ENCODE measurements at places on chromosomes 6 and 20. TPM values are rescaled to one million over a fixed set of nuclear protein-coding genes. Genes with fewer than 3 reads are reported as not detected.

Gene TGM2
- total RNA-seq: 33.4 TPM

Gene ENPP5
- total RNA-seq: 2.5 TPM

DNA sequence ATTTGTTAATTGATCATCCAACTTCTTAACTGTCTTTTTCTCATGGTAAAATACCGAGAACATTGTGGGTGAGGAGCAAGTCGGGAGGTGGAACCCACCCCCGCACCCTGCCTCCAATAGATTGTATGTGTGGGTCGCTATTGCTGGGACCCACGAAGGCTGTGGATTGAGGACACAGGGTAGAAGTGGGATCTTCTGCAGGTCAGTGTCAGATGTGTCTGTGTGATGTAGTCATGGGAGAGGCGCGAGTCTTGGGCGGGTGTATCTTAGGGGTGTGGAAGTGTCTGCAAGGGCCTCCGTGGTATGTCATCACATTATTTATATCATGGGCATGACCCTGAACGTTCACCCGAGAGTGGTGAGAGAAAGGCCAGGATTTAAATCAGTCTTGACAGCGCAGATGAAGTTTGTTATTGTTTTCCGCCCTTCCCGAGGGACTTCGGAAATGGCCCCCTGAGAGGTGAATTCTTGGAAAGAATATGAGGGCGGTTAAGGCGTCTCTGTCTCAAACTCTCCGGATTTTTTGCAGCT, 472 bp upstream of the PAQR8 start:
- no peak for DNase-seq

- DNase-seq: no peak
Measured at GRCh38 chr6:35943390-35943789, 22.5 kb upstream of the SRPK1 start.

DNA sequence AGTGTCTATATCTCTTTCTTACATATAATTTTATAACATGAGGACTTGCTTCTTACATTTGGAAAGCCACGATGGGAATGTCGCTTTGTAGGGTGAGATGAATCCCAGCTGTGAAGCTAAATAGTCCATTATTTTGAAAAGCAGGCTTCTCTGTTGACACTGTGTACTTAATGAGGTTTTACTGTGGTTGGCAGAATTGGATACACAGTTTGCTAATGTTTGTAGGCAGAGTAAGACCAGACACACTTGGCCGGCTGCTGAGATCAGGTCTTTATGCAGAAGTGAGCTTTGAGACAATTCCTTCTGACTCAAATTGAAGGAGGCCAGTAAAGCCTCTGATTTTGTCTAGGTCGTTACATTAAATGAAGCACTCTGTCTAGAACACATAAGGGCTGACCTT, 93.0 kb downstream of the NDUFAF5 start:
- no peak for DNase-seq

DNA sequence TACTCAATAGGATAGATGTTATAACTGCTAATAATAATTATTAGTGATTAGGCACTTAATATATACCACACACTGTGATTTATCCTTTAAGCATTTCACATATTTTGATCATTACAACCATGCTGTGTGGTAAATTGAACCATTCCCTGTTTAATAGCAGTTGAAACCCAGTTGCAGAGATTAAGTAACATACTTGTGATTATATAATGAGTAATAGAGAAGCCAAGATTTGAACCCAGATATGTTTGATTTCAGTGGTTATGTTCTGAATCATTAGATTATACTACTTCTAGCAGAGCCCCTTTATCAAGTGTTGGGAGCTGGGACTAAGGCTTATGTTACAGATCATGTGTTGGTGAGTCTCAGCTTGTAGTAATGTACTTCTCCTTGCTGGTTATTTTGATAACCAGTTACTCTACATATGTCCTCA, 44.1 kb downstream of the STK4 start:
- DNase-seq: peak; percentile 9

Gene BTN1A1
- not detected for total RNA-seq

- DNase-seq: no peak
Measured at GRCh38 chr20:47479506-47479905, 22.2 kb upstream of the NCOA3 start.

GRCh38 chr6:44400572-44400971, 13.1 kb downstream of the CDC5L start:
- DNase-seq: no peak

Gene DNAJC5
- total RNA-seq: 40.1 TPM

- DNase-seq: no peak
Measured at GRCh38 chr6:16393326-16393725, 154.9 kb downstream of the GMPR start.

Gene LRRN4
- total RNA-seq: 0.15 TPM

Gene GFOD1
- total RNA-seq: 4.5 TPM

Gene HLA-DRB5
- total RNA-seq: not detected

DNA sequence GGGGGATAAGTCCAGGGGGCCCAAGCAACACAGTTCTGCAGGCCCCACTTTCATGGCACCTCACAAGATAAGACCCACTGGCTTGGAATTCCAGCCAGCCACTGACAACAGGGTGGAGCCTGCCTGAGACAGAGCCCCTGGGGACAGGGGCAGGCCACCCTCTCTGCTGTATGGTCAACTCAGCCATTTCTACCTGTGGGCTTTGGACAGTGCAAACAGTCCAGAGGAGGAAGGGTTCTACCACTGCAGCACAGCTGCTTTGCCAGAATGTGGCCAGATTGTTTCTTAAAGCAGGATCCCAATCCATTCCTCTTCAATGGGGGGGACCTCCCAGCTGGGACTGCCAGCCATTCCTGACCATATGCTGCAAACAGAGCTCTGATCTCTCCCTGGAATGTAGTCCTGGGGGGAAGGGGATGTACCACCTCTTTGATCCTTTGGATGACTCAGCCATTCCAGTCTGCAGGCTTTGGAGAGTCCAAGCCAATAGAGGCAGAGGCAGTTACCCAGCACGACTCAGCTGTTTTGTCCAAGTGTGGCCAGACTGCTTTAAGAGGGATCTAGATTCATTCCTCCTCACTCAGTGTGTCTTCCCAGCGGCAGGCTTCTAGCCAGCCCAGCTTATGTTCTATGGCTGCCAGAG, 842.2 kb downstream of the EPHA7 start:
- peak; percentile 23 for DNase-seq

Gene GABRR1
- total RNA-seq: not detected

- no peak for DNase-seq
Measured at GRCh38 chr6:33628401-33628964, 7.4 kb downstream of the ITPR3 start.

GRCh38 chr6:159404296-159404695, 235.1 kb downstream of the FNDC1 start:
- DNase-seq: no peak

GRCh38 chr20:53865901-53866793, 204.2 kb downstream of the BCAS1 start:
- peak; percentile 56 for DNase-seq

Gene COL9A3
- total RNA-seq: 6.1 TPM

GRCh38 chr6:126723541-126724170, 383.7 kb downstream of the CENPW start:
- DNase-seq: no peak

DNA sequence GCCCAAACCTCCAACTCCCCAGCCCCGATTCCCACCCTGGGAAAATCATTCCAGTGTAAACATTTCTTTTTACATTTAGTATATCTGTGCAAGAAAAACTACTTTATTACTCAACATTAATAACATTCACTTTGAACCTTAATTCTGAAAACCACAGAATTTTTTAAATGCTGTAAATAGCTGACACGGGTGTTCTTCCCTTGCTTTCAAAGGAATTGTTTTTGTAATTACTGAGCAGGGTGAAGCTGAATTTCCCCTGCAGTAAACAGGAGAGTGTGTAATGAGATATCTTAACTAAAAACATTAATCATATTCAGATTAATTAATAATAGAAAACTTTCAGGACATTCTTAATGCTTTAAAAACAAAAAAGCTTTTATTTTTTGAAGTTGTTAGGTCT, 99.3 kb upstream of the CITED2 start:
- DNase-seq: no peak

DNA sequence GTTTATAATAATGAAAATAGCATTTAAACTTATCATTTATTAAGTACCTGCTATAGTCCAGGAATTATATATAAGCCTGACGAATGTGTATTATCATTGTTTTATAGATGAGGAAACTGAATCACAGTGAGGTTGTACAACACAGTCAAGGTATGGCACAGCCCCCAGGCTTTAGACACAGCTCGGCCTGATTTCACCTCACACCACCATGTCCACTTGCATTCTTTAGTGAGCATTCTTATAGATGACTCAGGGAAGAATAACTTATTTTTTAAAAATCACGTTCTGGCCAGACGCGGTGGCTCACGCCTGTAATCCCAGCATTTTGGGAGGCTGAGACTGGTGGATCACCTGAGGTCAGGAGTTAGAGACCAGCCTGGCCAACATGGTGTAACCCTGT, 289.0 kb downstream of the SYNE1 start:
- no peak for DNase-seq

Gene BPHL
- 20.4 TPM for total RNA-seq

DNA sequence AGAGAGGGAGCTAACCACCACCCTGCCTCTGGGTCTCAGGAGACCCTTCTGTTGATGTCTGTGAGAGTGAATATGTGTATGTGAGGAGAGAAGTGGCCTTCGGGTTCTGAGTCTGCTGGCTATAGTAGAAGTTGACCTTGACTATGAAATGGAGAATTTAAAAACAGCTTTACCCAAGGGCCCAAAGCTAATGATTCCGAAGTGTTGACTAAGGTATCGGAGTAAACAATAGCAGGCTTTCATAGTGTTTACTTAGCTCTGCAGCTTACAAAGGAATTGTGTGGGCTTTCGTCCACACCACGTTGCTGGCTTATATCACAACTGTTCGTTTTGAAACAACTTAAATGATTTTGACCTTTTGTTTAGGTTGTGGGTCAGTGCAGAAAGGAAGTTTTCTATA, 126.5 kb upstream of the JAG1 start:
- DNase-seq: no peak

DNA sequence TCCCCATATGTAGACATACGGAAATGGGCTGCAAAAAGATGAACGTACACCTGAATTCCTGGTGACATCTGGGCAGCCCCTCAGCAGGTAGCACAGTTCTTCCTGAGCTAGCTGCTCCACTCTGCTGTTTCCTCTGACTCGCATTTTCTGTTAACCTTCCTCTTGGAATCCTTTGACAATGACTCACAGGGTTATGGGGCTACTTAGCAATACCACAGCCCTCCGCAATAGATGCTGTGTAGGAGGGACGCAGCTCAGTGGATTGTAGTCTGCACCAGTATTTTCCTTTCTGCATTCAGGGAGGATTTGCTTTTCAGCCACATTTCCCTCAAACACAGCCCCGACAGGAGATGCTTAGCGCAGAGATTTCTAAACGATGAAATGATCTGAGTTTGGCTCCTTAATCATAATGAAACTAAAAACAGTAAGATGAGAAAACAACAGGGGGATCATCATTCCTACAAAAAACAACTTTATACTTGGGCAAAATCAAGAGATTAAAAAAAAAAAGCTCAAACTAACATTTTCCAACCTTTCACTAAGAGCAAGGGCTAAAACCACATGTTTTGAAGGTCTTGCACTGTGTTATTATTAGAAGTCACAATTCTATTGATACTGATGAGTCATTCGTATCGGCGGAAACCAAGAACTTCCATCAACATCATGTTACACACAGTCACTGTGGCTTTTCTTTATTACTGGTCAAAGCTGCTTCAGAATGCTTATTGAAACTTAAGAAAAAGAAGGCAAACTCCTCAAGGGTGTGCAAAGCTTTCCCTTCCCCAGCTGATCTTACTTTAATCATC, 12.2 kb downstream of the BACH2 start:
- peak; percentile 87 for DNase-seq

- DNase-seq: no peak
Measured at GRCh38 chr6:43971776-43972126, 155.5 kb downstream of the MRPL14 start.

DNA sequence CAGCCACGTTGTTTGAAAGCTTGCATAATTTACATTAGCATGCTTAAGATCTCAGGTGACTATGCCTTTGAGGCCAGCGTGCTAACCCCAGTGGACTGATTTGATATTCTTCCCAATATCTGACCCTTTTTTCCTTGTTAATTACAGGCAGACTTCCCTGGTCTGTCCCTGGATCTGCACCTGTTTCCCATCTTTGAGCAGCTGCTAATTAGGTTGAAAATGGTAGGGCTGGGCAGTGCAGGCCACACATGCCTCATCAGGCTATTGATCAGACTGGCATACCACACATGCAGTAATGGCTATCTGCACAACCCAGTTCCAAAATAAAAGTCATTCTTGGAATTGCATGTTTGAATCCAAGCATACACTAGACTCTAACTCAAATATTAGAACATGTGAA, 164.3 kb upstream of the TFAP2D start:
- DNase-seq: no peak

DNA sequence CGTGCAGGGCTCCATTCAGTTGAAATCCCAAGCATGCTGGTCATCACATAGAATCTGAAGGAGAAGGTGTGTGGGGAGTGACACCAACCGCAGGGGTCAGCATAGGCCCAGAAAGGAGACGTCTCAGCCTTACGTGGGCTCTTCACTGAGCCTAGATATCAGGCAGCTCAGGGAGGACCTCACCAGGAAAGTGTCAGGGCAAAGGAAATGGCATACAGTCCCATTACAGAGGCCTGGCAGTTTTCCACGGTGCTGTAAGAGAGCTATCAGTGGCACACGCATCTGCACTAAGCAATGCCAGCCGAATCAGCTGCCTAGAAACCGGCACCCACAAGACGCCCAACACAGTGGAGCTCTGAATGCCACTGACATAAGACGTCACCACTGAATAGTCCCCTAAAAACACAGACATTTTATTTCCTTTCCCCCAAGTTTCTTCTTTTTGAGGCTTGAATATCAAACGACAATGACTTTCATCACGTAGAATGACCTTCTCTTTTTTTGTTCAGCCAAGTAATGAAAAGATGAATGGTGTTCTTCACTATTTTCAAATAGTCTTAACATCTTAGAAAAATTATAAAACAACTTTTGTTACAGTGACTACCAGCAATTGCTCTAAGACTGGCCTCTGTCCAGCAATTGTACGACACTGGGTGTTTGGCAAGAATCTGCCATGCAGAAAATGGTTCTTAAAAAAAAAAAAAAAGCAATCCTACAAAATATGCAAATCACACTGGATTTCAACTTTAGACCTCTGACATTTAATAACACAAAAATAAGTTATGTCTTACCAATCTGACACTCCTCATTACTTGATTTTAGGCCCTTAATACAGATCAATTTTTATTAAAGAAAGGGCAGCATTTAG, 88.9 kb upstream of the FOXQ1 start:
- no peak for DNase-seq

Gene GRM1
- total RNA-seq: not detected

Gene SLCO4A1
- 16.3 TPM for total RNA-seq

DNA sequence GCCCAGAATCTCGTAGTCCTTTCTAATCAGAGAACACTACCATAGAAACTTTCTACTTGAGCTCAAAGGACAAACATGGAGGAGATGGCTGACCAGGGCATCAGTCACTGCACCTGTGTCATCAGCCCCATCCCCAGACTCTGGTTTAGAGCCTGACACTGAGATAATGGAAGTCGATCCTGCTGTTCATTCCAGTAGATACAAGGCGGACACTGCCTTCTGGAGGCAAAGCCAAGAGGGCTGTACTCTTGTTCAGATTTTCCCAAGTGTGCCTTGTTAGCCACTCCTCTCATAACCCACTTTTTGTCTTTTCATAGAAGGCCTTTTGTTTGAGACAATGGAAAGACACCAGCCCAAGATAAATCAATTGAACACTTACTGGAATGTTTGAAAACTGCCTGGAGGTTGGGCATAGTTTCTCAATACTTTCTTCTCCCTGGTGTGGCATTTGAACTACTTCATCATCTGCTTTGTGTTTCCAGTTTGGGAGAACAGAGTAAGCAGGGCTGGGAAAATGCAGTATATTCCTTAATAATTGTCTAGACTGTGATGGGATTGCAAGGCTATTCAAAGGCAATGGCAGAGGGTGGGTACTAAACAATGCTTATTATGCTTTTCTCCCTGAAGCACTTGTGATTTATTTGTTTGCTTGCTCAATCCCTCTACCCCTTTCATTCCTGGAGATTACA, 99.7 kb downstream of the CLIC5 start:
- DNase-seq: no peak

Measured in Daoy (cell line).